Myocyte (in vitro differentiated cells): ENCODE measurements at places on chromosomes 1 and 21. TPM values are rescaled to one million over a fixed set of nuclear protein-coding genes. Genes with fewer than 3 reads are reported as not detected.

The CYP4B1 gene
- total RNA-seq: not detected in 2 replicates

DNA sequence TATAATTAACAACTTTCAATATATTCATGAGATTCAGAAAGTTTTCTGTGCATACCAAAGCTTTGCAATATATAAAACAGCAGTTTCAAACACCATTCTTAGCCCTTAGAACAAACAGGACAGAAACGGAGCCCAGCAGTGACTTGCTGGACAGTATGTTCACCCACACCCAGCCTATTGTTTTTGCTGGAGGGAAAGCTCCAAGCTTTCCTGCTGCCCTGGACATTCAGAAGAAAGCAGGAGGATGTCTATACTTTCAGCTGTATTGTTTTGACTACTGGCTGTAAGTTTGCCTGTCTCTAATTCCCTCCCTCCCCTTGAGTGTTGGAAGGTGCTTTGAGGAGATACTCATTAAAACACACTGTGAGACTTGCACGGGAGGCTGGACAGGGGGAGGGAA is 9.6 kb downstream of the DENND2C start:
- no peak for DNase-seq

GRCh38 chr1:223143537-223144248 is 645 bp upstream of the TLR5 start:
- peak; percentile 82 for DNase-seq

DNA sequence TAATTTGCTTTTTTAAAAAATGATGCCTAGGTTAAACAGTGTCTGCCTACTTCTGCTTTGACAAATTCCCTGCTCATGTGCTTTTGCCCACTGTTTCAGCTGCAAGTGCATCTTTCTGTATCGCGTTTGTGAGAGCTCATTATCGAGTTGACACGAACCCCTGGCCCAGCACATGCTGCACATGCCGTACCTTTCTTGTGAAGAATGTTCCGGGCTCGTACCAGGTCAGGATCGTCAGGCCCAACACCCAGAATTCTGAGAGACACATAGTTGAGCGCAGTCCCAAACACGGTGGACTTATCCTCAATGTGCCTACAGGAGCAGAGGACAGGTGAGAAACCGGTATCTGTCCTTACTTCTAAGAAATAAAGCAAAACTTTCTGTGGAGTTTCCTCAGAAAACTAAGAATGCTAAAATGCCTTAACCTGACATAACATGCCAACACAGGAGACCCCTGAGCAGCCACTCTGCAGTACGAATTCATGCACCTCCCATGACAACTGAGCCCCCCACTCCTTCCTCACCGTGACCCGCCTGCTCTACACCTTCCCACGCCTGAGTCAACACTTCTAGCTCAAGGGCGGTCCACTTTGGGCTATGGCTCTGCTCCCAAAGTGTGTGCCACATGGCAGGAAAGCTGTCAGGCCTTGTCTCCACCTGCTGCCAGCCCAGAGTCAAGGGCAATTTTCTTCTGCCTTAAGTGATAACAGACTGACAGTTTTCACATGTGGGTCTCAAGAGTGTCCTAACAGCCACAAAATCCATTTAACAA is 6.7 kb downstream of the LSS start:
- no peak for DNase-seq

GRCh38 chr1:172425339-172425738 is 4.9 kb downstream of the C1orf105 start:
- peak; percentile 21 for DNase-seq

GRCh38 chr1:76635784-76636183 is 231.5 kb upstream of the ST6GALNAC5 start:
- no peak for DNase-seq
